ENCODE measurements at places on chromosomes 12 and 14.

- DNase-seq: no peak
These were observed 167.1 kb downstream of the APAF1 start for GRCh38 chr12:98812225-98812624.

DNA sequence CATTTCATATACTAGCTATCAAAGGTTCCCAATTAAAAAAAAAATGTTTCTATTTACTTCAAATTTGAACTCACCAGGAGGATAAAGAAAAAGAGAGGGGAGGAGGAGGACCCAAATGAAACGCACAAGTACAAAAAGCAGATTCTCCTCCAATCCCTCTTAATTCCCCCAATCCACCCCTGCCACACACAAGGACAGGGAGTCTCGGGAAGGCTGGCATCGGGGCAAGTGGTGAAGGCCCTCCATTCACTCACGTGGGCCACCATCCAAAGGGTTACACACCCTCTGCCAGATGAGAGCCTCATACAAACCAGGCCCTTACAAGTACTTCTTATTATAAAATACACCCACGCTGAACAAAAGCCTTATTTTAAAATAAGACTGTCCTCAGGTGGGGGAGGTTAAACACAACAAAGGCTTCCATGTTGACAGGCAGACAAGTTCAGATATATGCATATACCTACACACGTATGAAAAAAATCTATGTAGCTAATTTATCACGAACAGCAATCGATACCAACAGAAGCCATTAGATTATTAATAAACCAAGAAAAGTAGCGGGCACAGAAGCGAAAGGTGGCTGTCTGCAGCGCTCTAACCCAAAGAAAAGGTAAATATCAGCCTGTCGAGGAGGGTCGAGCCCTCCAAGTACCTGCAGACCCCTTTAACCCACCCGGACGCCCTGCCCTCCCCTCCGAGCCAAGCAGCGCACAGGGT, 1.5 kb downstream of the ATP2B1 start:
- DNase-seq: no peak

GRCh38 chr12:105158876-105159275, 51.3 kb downstream of the WASHC4 start:
- DNase-seq: no peak

GRCh38 chr12:10735428-10735827, 12.3 kb upstream of the YBX3 start:
- no peak for DNase-seq

DNA sequence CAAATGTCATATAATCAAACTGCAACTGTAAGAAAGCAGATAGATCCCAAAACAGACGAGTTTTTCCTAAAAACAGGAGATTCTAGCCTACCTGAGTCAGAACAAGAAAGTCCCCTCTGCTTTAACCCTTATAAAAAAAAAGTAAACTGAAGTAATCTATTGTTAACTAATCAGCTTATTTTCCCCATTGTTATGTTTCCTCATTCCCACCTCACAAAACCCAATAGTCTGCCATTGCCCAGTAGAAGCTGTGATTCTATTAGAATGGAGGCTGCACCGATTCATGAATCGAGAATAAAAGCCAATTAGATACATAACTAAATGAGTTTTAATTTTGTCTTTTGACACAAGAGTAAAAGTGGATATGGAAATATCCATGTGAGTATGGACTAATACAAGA, 115.4 kb downstream of the MED13L start:
- DNase-seq: no peak

- no peak for DNase-seq
These were observed 1.6 kb upstream of the AQP6 start for GRCh38 chr12:49971141-49971540.

- no peak for DNase-seq
These were observed 90.1 kb downstream of the LRRK2 start for GRCh38 chr12:40314927-40315326.
